Cardiac fibroblast (primary cell): ENCODE measurements at places on chromosomes 3 and 15.

GRCh38 chr3:10945683-10946287, 46.8 kb upstream of the SLC6A1 start:
- peak; percentile 55 for DNase-seq

- DNase-seq: peak; percentile 90
These were observed 93.9 kb downstream of the PCCB start for GRCh38 chr3:136343873-136344555.

DNA sequence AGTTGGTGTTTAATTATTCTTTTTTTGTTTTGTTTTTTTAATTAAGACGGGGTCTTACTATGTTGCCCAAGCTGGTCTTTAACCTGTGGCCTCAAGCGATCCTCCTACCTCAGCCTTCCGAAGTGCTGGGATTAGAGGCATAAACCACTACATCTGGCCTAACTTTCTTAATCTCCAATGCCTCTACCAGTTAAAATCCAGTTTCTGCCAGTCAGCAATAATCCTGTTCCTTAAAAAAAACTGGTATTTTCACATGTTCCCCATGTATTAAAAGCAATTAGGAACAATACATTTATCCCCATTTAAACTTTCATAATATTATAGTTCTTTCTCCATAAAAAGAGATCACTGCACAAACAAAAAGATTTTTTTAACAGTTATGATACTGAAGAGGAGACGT, 21.2 kb downstream of the DCAF1 start:
- no peak for DNase-seq

GRCh38 chr3:190646996-190647395, 133.1 kb downstream of the IL1RAP start:
- no peak for DNase-seq

DNA sequence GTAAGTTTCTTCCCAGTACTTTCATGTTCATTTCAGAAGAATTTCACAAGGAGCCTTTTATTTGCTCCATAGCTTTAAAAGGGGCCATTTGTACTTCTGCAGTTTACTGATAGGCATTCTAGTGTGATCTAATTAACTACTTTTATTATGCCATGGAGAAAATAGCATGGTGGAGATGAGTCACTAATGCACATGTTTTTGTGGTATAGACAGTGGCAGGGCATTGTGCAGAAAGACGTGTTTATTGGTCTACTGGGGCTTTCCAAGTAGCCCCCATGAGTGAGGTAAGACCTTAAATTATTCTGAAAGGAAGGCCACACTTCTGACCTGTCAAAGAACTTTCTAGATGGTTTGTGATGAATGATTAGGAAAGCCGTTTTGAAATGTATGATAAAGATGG, 810.0 kb upstream of the NR2F2 start:
- DNase-seq: no peak

DNA sequence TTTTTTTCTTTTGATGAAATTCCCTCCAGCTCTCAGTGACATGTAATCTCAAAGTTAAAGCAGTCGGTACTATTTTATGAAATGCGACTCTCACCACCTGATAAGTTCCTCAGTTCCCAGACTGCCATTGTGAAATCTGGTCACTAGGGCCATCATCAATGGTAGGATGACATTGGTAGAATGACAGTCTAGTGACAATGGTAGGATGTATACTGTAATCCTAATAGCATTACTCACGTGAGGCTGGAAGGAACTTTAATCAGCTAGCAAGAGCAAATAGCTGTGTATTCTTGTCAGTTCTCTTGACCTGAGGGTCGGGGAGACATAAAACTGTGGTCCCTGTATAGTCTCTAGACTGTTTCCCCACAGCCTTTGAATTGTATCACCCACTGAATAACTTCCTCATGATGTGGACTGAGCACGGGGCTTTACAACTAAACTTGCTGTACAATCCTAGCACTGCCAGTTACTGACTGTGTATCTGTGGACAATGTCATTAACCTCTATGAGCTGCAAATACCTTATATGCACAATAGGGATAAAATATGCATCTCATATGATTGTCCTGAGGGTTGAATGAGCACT, 23.2 kb downstream of the TRAT1 start:
- DNase-seq: no peak

- peak; percentile 54 for DNase-seq
These were observed 72.8 kb downstream of the SLC9A9 start for GRCh38 chr3:143775459-143775858.

- DNase-seq: no peak
These were observed 76.1 kb downstream of the SYNPR start for GRCh38 chr3:63354160-63354559.

GRCh38 chr15:89486726-89487050, 9.7 kb downstream of the RHCG start:
- no peak for DNase-seq

- no peak for DNase-seq
These were observed 247.8 kb upstream of the FEZF2 start for GRCh38 chr3:62621176-62621575.
